LoVo (cell line): ENCODE measurements at places on chromosomes 7 and 10.

GRCh38 chr7:155733582-155734444 lies 78.5 kb downstream of the SHH start:
- DNase-seq: no peak

DNA sequence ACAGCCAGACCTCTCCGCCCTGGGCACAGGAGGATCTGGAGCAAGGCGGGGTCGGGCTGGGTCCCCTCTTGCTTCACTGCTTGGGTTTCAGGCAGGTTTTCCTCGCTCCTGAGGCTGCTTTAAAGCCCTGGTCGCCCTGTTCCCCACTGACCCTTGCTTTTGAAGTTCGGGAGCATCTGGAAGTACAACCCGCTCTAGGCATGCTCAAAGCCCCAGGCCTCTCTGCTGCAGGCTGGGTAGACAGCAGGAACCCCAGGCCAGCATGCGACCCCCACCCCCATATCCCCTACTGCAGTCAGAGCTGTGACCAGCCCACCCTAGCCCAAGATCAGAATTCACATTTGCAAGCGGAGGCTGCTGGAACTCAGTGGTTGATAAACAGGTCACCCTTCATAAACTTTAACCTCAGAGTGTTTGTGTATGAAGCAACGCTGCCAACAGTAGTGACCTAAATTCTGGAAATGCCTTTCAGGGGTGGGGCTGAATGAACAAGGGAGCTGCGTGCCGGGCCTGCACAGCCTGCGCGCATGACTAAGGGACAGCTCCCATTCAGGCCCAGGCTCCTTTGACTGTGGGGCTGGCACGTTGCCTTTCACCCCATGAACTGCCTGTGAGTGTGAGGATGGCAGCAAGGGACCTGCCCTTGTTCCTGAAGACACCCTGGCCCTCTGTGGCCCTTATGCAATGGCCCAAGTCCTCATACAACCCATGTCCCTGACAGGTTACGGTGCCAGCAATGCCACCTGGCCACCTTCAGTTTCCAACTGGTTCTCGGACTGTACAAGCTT lies 52.5 kb downstream of the PROSER2 start:
- peak; percentile 98 for DNase-seq

GRCh38 chr7:13090959-13091358 lies 403.5 kb downstream of the ARL4A start:
- no peak for DNase-seq

- no peak for DNase-seq
These were observed 366.3 kb downstream of the TNS3 start for GRCh38 chr7:47215640-47216039.

GRCh38 chr10:20271490-20271889 lies 455.3 kb downstream of the PLXDC2 start:
- DNase-seq: no peak

GRCh38 chr7:42227936-42228591 lies 8.9 kb downstream of the GLI3 start:
- DNase-seq: no peak

DNA sequence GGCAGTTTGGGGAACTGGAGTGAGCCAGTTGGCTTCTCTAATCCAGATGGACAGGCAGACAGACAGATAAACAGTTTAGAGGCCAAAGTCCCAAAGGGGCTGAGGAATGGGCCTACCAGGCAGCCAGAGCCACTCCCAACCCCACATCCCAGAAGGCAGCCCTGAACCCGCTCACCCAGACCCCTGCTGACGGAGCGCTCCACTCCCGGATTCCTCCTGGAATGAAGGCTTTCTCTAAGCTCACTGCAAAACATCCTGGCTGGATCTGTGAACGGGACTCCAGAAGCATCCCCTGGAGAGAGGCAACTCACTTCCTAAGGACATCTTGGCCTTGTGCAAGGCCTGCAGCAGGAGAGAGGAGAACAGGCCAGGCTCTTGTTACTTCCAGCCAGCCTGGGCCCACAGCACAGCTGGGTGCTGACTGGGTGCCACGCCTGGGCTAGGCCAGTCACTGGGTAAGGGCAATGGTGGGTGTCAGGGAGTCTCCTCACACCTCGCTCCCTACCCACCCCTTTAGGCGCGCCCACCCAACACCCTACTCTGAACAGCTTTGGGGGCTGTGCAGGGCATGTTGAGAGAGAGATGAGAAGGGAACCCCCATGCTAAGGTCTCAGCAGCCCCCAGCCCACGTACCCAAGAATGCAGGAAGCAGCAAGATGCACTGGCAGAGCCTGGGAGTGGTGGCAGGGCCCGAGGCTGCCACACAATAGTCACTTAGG lies 168.6 kb upstream of the ZMIZ1 start:
- no peak for DNase-seq

- no peak for DNase-seq
These were observed 8.7 kb upstream of the ING3 start for GRCh38 chr7:120941856-120942255.

DNA sequence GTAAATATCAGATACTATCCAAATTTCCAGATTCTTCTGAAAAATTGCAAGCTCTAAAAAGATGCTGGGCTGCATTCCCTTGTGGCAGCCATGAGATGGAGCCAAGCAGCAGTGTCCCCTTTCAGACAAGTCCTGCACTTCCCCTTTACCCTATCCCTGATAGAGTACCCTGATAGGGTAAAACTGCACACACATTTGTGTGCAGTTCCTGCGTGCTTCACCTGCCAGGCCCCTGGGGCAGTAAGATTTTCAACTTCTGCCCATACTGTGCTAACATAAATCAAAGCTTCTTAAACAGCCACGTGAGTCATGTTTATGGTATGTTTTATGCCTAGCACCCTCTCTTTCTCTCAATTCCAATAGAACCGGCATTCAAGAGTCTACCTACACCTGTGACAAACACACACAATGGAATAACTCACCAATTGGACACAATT lies 52.2 kb downstream of the IFIT5 start:
- no peak for DNase-seq

DNA sequence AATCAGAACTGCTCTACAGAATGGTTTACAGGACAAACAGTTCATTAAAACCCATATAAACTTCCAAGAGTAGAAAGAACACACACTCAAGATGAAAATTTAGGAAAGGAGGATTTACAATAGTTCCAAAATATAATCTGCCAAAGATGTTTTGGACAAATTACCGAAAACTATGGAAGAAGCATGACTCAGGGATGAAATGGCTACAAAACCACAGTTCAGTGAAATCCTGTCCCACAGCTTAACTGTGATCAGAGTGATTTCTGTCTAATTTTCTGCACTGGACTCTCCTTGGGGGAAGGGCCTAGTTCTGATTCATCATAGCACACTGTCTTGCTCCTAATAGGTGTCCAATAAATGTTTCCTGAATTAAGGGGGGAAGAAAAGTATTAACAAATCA lies 82.2 kb downstream of the HIPK2 start:
- no peak for DNase-seq

DNA sequence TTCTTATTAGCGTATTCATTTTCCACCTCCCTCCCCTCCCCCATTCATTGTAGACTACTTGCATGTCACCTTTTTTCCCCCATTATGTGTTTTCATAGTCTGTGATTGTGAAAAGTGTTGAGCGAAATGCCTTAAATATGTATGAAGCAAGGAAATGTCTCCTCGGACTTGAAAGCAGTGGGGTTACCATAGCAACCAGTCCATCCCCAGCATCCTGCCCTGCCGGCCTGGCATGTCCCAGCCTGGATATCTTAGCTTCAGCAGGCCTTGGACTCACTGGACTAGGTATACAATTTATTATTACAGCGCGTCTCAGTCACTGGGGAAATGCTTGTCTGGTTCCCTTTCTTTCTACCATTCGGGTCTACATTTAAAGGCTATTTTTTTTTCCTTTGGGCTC lies 283.6 kb downstream of the BICC1 start:
- no peak for DNase-seq

DNA sequence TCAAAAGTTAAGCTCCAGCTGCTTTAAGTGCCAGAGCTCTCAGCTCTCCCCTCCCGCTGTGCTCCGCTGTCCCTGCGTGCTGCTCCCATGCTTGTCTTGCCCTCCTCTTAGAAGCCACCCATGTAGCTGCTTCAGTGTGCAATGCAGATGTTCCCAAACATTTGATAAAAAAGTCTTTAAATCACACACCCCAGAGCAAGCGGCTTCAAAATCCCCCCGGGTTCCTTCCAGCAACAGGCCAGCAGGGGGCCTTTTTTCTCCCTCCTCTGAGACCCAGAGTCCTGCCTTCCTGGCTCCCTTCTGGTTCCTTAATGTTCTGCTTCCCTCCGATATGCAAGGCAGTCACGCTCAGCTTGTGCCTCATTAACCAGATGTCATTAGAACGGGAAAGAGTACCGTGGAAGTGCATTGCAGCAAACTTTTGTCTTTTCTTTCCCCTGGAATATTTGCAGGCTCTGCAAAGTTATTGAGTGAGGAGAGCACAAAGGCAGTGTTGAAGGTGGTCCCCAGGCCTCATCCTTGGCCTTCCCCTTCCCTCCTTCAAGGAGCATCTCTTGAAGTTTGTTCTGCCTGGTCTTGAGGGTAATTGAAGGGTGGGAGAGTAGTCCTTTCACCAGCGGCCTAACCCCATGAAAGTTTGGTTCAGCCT lies 25.5 kb downstream of the LDB3 start:
- no peak for DNase-seq

DNA sequence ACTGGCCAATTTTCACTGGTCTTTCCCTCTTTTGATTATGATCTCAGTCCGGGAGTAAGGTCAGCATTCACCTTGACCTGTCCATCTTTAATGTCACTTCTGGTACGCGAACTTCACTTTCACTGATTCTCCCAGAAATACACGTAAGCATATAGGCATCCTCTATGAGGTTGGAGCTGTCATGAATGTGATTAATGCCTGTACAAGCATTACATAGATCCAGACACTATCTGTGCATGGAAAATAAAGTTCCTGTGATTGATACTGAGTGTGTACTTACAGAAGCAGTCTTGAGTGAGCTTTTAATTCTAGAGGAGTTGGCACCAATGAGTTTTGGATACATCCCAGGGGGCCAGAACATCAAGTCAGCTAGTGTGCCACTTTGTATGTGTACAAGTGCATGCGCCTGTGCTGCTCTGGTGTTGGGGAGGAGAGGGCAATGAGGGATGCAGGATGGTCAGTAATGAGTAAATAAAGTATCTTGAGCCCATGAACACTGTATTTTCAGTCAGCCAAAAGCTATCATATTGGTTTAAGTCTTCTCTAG lies 6.0 kb downstream of the PTPRZ1 start:
- DNase-seq: no peak

DNA sequence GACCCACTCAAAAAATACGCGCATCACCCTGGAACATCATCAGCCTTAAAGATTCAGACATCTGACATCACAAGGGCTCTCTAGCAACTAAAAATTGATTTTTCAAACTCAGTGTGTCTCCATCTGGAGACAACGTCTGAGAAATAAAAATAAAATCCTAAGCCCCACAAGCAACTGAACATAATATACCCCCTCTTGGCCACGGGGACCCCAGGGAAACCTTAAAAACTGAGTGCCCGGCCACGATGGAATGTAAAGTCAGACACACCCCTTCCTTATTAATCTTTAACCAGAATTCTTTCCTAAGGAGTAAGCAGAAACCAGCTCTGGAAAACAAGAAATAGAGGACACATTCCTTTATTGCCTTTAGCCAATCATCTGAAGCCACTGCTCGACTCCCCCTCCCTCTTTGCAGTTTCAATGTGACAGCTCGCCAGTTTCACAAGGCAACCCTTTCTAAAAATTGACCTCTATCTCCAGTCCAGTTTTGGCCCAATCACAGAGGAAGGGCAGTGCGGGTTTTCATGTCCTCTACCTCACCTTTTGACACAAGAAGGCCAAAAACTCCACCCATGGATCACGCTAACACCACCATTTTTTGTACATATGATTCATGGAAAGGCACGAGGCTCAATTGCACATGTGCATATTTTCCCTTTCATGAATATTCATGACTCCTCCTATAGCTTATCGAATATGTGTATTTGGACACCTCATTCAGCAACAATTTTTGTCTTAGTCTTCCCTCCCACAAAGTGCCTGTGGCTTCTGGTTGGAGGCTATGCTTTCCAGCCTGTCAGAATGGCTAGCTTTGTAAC lies 24.2 kb downstream of the IFIT3 start:
- DNase-seq: peak; percentile 85

DNA sequence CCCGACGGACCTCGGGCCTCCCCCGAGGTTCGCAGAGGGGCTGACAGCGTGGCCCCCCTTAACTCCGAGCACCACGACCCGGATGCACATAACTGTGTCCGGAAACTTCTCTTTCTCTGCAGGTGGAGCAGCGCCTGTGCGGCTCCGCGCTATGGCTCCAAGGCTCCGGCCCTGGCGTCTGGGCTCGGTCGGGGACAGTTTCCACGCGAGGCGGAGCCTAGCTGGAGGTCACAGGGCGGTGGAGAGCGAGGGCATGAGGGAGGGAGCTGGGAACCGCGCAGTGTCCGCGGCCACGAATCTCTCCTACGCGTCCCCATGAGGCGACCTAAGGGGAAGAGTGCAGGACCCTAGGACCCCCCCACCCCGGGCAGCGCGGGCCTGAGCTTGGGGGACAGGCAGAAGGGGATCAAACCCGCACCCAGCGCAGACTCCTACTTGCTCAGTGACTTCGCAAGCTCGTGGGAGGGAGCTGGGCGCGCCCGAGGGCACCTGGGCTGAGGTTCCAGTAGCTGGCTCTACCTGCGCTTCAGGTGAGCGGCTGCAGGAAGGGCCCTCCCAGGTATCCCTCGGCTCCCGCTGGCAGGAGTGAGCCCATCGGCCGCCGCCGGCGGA lies 8.6 kb upstream of the MNX1 start:
- DNase-seq: no peak

- no peak for DNase-seq
These were observed 4.1 kb downstream of the JAKMIP3 start for GRCh38 chr10:132069849-132070182.

DNA sequence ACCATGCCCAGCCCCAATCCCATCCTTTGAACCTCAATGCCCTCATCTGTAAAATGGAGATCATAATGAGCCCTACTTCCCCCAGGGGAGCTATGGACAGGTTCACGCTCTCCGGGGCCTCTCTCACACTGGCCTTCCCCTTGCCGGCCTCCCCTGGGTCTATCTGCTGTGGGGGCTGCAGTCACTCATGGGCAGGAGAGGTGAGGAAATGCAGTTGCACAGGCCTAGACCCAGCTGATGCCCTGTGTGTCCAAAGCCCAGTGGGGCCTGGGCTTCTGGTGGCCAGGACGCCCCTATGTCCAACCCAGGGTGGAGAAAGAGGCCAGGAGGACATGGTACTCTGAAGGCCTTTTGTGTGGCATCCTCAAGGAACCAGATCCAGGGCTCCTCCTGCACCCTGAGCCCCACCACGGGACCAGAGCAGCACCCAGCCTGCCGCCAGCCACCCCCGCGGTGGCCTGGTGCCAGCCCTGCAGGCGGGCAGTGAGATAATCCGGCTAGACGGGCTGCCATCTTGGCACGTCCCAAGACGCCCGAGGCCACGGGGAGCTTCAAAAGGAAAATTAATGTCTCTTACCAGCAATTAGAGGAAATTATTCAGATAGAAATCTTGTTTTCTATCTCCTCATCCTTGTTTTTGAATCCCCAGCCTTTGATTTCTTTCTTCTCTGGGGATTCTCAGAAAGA lies 39.0 kb downstream of the MYL10 start:
- no peak for DNase-seq

GRCh38 chr7:75980430-75981202 lies 13.8 kb downstream of the TMEM120A start:
- no peak for DNase-seq

- no peak for DNase-seq
These were observed 108.6 kb downstream of the DNAJB6 start for GRCh38 chr7:157445246-157445955.
